Activated CD8-positive, alpha-beta memory T cell treated with anti-CD3 and anti-CD28 coated beads for 36 hours (primary cell): ENCODE measurements at places on chromosomes 3 and 15. TPM values are rescaled to one million over a fixed set of nuclear protein-coding genes. Genes with fewer than 3 reads are reported as not detected.

The SPINT1 gene
- 10.1 TPM for total RNA-seq

The PEX5L gene
- not detected for total RNA-seq

The MUC20 gene
- total RNA-seq, result 0.63 TPM

The FRMD4B gene
- total RNA-seq, result 41.4 TPM

The SERINC4 gene
- total RNA-seq, result 0.11 TPM

The IL17RD gene
- total RNA-seq, result not detected

The SNURF gene
- total RNA-seq, result 16.2 TPM

The LINS1 gene
- 24.5 TPM for total RNA-seq

The ATP2B2 gene
- total RNA-seq, result not detected
